ENCODE measurements at places on chromosomes 7 and 10.
A peak's percentile ranks its signal among the peaks of the same experiment; 100 is the strongest.

- DNase-seq: no peak
These were observed 24.6 kb downstream of the DLD start for GRCh38 chr7:107915541-107915940.

DNA sequence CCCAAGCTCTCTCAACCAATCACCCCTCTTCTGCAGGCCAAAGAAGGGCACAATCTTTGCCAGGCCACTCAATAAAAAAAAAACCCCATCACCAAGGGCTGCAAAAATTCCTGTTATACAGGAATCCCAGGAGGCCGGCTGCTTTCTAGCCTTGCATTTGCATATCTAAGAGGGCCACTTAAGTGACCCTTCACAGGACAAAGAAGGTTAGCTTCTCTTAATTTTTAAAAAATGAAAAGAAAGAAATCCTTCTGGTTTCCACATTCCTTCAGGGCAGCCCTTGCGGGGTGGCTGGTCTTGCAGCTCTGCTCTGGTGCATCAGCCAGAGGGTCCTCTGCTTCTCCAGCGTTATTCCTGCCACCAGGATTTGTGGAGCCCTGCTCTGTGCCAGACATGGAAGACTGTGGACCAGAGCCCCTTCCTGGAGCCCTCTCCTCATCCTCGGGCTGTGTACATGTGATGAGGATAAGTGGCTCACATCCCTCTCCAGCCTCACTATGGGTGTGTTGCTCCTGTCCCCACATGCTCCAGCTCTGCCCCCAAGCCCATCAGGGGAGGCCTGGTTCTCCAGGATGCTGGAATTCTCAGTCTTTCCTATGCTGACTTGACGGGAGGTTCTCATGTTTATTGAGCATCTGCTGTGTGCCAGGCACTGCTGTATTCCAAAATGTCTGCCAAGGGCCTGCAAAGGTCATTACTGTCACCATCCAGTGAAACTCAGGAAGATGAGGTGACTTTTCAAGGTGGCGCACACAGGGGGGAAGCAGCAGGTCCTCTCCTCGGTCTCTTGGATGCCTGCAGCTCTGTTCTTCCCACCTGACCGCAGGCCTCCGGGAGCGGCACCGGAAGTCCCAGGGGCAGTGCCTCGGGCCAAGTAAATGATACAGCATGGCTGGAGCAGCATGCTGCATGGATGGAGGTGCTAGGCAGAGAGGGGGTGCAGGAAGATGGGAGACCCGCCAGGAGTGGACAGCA is 67.7 kb downstream of the ARHGAP22 start:
- DNase-seq: no peak

GRCh38 chr10:94496646-94497045 is 48.9 kb upstream of the HELLS start:
- DNase-seq: no peak

DNA sequence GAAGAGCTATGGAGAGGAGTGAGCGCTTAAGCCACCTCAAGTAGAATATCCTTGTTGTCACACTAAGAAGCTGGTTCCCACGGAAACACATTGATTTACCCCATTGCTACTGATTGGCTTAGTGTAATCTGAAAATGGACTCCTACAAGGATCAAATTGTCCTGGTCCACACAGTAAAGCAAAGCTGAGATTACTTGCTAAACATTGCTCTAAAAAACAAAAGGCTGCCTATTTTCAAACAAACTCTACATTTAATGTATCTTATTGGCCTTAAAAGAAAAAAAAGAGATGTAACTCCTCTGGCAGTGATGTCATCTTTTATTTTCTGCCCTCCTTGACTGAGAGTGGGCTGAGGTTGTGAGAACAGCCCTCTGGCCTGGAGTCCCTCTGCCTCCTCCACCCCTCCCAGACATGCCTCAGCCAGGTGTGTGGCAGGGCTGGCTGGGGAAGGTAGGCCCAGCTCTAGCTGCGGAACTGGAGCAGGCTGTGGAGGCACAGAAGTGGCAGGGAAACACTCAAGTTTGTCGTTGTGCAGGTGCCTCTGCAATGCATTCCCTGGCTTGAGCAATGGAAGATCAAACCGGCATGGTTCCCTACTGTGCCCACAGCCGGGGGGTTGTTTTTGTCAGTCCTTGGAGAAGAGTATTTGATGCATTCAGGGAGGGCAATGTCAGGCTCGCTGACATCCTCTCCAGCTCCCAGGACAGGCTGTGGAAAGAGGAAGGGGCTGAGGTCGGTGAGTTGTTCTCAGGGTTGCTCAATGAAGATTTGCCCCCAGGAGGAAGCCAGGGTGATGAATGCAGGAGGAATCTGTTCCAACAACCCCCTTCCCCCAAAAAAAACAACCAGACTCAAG is 9.1 kb downstream of the KLF6 start:
- DNase-seq: peak; percentile 41

DNA sequence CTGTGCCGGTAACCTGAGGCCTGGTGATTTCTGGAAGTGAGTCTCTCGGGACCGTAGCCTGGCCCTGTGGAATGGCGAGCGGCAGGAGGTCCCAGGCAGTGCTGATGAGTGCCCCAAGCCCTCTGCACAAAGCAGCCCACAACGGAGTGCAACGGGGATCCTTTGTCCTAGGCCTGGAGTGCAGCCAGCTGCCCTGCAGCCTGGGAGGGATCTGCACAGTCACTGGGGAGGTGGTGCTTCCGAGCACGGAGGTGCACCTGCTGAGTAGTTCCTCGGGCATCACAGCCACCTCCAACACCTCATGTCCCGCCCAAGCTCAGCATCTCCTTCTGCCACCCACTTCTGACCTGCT is 162.8 kb upstream of the ZMIZ1 start:
- DNase-seq: no peak

DNA sequence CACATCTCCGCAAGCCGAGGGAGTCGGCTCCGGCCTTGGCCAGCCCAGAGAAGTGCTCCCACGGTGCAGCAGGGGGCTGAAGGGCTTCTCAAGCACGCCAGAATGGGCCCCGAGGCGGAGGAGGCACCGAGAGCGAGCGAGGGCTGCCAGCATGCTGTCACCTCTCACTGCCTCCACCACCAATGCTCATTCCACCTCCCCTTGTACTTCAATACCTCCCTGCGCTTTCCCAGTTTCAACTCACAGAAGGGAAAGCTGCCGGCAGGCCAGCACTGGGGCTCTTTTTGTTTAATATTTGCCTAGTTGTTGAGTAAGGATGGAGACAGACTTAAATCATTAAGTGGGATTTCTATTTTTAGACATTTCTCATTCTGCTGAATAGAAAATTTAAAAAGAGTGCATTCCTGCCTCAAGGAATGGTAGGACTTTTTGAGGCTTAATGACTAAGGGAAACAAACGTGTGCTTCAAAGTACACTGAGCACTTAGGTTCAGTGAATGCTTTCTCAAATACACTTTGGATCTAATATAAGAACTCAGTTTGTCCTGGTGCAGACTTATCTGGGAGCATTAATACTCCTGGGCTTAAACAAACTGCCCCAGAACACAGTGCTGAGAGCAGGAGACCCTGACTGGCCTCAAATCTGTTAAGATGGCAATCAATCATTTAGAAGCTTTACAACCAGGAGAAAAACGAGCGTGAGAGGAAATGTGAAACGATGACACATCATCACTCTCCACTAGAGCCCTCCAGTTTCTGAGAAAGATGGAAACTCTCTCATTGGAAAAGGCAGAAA is 131.2 kb downstream of the RALA start:
- DNase-seq: no peak

GRCh38 chr7:133936074-133936473 is 191.1 kb upstream of the LRGUK start:
- DNase-seq: no peak

DNA sequence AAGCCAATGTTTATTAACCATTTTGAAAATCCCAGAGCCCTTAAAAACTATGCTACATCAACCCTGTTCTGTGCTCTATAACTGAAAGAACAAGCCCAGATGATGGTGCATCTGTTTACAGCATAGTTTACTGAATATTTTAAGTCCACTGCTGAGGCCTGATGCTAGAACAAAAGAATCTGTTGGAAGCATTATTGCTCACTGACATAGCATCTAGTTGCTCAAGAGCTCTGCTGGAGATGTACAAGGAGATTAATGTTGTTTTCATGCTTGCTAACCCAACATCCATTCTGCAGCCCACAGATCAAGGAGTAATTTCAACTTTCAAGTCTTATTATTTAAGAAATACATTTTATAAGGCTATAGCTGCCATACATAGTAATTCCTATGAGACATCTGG is 181.3 kb upstream of the FEZF1 start:
- no peak for DNase-seq

- no peak for DNase-seq
These were observed 50.2 kb upstream of the ZMIZ1 start for GRCh38 chr10:79018521-79019011.

DNA sequence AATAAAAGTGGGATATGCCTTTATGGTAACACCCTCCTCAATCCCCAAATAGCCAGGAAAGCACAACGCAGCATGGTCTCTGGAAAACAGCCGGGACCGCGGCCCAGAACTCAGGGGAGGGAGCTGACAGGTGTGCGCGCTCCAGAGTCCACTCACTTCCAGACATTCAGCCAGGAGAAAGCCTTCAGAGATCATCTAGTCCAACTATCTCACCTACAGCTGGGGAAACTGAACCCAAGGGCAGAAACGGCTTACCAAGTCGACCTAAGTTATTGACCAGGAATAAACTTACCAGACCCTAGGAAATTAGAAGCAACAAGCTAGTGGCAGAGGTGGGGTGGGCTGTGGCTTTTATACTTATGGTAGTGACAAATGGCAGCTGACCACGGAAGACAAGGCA is 16.4 kb downstream of the GSDME start:
- DNase-seq: no peak

- DNase-seq: no peak
These were observed 26.2 kb downstream of the ZAN start for GRCh38 chr7:100759357-100760171.

Data from CD4-positive, alpha-beta T cell treated with Interleukin-4 for 4 hours (primary cell).